ENCODE measurements at places on chromosomes 1 and 21.

DNA sequence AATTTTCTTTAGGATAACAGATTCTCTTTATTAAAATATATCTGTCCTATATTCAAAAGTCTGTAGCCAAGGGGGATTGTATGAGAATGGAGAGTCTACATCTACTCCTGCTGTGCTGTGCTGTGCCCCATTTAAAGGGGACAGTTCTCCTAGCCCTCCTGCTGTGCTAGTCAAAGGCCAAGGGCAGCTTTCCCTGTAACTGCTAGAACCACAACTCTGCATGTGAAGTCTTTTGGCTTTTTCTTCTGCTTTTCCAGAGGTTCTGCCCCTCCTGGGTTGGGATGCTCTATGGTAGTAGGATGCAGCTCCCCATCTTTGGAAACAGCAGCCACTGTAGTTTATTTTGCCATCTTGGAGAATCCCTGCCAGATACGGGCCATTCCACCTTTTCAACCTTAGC is 197.5 kb upstream of the JUN start:
- DNase-seq, result no peak

GRCh38 chr1:110752941-110753725 is 78.4 kb upstream of the KCNA3 start:
- no peak for DNase-seq

- DNase-seq, result peak; percentile 96
Measured at GRCh38 chr1:37479255-37480124, 5.1 kb downstream of the ZC3H12A start.

DNA sequence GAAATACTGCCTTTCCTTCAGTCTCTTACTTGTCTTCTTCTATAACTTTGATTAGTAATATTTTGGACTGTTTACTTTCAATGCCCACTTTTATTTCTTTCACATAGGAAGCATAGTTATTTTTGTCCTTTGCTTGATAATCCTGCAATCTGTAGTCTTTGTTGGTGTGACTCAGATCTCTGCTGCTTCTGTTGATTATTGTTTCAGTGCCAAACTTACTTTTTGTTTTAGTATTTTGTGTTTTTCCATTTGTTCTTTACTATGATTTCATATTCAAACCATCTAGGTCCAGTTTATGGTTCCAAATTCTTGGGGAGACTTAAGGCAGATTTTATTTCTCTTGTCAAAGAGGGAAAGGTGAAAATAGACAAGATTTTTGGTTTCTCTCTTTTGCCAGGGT is 399.9 kb downstream of the HLX start:
- no peak for DNase-seq

GRCh38 chr1:182141040-182141439 is 79.5 kb upstream of the ZNF648 start:
- DNase-seq, result no peak

- no peak for DNase-seq
Measured at GRCh38 chr1:246491551-246492053, 15.5 kb downstream of the SMYD3 start.

DNA sequence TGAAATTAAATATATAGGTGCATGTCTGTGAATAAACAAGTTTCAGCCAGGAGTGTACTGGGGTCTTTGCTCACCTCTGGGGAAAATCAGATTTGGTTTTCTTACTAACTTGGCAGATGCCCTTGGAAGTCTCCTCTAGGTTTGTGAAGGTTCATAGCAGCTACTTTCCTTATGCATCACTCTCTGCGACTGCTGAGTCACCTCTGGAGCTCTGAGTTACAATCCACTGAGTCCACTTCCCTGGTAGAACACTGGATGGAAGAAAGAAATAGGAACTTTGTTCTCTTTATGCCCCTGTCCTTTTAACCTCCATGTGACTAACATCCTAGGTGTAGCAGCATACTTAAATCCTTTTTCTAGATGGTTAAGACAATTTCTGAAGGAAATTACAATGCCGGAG is 4.4 kb upstream of the FASLG start:
- no peak for DNase-seq

DNA sequence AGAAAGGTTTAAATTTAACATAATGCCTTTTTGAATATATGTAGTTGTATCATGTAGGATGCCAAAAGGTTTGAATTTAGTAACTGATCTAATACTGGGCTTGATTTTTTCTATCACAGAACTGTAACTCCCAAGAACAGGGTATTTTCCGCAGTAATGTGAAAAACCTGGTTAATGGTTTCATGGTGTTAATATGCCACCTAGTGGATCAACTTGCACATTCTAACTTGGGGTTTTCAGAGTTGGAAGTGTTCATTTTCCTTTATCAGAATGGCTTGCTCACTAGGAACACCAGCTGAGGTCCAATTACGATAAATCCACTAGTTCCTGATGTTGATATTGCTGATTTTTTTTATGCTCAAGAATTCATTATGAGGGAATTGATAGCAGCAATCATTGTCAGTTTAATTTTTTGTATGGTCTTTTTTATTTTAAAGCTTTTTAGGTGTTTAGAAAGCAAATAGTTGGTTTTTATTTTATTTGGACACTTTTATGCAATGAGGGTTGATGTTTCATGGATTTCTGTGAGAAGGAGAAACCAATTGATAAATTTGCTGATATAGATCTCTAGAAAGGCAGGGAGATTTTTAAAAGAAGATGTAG is 157.2 kb downstream of the PLA2G4A start:
- DNase-seq, result no peak

- no peak for DNase-seq
Measured at GRCh38 chr1:29281571-29281970, 45.2 kb downstream of the PTPRU start.

GRCh38 chr1:15028616-15029015 is 124.9 kb upstream of the TMEM51 start:
- no peak for DNase-seq

DNA sequence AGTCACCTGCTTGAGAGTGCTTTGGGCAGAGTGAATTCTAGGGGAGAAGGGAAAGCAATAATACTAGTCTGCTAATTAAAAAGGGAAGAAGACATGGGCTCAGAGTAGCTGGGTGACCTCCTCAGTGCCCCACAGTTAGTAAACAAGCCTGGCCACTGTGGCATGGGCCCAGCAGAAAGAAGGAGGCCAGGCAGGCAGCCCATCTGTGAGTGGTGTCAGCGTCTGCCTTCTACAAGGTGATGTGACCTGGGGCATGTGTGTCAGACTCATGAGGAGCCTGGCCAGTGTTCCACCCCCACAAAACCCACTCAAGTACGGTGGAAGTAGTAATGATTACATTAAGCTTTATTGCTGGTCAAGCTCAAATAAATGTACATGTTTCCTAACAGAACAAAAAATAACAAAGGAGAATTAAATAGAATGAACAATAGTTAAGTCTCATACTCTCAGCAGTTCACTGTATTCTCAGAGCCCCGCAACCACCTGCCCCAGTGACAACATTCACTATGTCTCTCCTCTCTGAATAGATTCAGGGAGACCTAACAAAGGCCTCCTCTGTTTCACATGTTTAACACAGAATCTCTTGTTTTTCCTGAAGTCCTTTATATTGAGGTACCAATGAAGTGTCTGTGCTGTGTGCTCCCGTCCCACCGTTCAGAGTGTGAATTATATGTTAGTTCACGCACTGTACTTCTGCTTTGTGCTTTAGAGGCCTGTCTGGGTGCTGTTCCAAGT is 32.5 kb downstream of the SLC22A15 start:
- DNase-seq, result no peak

DNA sequence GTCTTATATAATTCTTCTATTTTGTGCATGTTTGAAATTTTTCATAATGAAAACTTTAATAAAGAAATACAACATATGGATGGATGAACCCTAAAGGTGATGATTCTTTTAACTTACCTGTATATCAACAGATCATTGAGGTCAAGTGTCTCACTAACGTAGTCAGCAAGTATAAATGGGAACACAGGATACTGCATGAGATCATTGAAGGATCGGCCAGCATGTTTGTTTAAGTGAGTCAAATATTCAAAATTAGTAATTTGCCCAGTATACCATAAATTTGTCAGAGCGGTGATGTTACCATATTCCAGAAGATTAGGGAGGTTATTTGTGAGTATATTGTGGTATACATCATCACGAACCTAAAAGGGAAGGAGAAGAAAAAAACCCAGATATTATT is 71.0 kb upstream of the GNG4 start:
- DNase-seq, result no peak

DNA sequence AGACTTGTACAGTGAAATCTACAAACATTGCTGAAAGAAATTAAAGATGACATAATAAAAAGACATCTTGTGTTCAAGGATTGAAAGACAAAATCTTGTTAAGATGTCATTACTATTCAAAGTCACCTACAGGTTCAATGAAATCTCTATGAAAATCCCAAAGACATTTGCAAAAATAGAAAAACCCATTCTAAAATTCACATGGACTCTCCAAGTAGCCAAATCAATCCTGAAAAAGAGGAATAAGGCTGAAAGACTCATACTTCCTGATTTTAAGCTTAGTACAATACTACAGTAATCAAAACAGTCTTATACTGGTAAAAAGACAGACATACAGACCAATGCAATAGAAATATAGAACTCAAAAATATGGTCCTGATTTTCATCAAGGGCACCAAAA is 78.6 kb downstream of the PCSK9 start:
- DNase-seq, result no peak

GRCh38 chr1:67615886-67616285 is 69.1 kb upstream of the GADD45A start:
- no peak for DNase-seq
